Activated CD4-positive, alpha-beta T cell treated with anti-CD3 and anti-CD28 coated beads, Interleukin-2, amount 50 U/mL, for 4 hours (primary cell): ENCODE measurements at places on chromosomes 6 and 20.

DNA sequence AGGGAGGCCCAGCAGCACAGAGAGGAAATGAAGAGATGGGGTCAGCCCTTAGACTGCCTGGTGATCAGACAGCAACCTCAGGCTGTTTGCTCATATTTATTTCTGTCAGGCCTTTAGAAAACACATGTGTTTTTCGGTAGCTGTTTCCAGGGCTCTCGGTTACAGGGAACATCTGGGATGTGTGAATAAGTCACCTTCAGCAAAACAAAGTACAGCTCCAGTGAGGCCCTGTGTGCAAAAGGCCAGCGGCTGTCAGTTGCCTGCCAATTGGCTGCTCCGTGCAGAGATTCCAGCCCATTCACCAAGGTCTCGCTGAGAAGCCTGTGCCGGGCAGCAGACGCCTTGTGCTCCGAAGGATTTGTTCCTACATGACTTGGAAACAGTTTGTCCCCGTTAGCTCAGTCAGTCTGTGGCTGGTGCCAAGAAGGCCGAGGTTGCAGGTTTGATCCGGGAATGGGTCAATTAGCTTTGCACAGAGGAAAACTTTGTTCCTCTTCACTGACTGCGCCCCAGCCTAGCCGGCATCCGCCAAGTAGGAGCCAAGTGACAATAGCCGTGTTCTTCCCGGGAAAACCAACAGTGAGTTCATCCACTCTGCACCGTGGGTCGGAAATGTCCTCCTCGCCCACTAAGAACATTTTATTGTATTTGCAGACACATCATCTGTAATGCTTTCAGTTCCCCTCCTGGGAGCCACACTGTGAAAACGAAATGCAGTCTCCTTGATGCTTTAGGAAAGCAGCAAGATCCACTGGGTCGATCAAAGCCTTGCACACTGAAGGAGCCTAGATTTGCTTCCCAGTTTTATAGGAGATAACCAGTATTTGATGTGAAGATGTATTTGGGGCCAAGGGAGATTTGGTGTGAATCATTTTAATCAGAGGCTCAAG lies 315.4 kb upstream of the CDYL start:
- DNase-seq, result no peak

- DNase-seq, result no peak
These were observed 84.7 kb downstream of the F13A1 start for GRCh38 chr6:6235786-6236185.

- DNase-seq, result no peak
These were observed 74.6 kb downstream of the RPP40 start for GRCh38 chr6:4929097-4929718.

GRCh38 chr20:39576771-39577170 lies 614.6 kb downstream of the DHX35 start:
- no peak for DNase-seq

DNA sequence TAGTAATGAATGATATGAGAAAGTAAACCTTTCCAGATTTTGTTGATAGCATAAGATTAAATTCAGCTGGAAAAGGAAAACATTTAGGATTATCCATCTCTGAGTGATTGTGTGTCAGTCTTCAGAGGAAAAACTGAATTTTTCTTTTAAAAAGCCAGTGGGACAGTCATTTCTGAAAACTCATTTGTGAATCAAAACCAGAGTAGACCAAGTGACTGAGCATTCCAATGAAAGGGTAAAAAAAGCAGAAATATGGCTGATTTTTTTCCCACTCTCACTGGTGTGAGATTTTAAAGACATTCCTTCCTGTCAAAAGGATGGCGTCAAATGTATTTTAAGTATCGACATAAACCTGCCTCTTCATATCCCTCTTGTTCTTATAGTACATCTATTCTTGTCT lies 214.0 kb downstream of the GMPR start:
- DNase-seq, result no peak

DNA sequence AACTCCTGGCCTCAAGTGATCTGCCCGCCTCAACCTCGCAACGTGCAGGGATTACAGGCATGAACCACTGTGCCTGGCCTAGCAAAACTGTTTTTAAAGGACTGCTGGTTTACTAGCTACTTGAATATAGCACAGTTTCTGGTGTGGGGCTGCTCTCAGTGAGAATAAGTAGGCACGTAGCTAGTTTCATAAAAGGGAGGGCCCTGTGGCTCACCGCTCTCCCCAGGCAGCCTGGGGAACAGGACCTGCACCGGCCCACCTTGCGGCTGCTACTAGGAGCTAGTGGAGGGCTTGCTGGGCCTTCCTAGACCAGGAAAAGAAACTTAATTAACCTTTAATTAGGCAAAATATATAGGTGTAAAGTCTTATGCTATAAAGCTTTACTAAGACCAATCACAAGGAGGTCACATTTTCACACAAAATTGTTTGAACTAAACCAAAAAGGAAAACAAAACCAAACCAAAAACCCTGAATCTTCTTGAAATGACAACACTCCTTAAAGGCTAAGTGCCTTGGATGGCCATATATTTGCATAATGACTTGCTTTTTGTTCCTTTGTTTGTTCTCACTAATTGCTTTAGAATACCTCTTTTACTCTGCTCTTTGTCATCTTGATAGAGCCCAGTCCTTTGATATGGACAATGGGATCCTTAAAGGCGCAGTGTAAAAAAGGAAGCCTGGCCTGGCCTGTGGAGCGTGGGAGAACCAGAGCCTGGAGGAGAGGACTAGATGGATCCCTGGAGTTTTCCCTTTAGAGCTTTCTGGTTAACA lies 69.5 kb upstream of the SAMD5 start:
- no peak for DNase-seq

DNA sequence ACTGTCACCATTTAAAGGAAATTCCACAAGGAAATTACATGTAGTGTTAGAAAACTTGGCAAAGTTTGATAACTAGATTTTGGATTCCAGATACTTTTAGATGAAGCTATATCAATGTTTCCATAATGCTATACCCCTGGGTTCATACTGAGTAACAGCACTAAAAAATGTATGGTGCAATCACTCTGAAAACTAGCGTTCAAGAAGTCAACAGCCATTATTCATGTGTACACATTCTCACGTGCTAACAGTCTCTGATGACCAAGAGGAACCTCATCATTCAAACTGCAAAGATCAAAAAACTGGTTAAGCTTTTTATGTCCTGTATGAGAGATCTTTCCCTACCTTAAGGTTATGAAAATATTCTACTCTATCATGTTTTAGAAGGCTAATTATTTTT lies 197.6 kb downstream of the GMDS start:
- no peak for DNase-seq

DNA sequence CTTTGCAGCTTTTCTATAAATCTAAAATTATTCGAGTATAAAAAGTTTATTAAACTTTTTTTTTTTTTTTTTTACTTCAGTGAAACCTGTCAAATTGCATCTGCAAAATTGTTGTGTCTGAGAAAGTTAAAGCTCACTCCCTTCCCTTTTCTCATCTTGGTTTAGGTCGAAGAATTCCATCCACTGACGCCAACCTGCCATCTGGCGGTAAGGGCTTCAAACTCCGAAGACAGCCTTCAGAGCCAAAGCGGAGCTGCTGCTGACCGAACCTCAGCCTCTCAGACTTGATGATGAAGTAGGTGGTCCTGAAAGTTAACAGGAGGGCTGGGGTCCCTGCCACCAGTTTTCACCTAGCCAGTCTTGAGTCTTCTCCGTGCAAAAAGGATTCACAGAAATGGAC lies 29.6 kb upstream of the VAPB start:
- no peak for DNase-seq

DNA sequence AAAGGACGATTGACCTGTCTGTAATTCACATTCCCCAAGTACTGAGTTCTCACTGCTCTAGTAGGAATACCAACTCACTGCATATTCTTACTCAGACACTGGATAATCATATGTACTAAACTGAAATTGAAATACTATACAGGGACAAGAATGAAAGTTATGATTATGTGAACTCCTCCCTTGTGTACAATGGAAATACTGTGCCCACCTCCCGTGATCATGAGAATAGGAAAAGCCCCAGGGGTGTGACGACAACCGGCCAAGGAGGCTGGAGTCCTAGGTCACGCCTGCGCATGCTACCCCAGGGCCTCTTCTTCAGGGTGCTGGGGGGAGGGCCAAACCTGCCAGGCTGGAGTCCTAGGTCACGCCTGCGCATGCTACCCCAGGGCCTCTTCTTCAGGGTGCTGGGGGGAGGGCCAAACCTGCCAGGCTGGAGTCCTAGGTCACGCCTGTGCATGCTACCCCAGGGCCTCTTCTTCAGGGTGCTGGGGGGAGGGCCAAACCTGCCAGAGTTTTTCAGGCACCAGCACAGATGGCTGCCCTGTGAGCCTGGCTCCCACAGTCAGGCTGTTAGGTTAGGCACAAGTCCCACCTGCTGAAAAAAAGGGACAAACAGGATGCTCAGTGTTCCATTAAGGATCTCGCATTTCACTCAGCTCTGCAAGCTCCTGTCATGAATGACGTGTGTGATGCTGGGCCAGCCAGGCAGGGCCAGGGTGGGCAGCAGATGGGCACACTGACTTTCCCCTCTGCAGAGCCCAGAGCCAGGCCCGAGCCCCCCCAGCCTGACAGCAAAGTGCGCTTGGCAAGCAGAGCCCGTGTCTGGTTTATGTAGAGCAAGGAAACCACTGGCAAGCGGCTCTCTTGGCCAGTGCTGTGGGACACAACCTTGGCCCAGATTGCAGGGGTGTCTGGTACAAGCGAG lies 107.7 kb downstream of the FOXF2 start:
- no peak for DNase-seq

DNA sequence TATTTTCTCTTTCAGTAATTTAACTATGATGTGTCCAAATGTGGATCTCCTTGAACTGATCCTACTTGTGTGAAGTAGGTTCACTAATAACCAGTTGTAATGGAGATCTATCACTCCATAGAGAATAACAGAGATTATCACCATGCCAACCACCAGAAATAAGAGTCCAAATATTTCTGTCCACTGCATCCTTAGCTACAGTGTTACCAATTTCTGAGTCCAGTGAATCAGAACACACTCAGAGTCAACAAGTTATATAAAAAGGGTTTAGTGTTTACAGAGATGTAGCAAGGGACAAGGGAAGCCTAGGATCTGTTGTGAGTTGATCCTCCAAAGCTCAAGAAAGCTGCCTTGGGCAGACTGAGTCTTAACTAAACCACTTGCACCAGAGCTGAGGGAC lies 882.8 kb downstream of the TBC1D32 start:
- DNase-seq, result no peak

DNA sequence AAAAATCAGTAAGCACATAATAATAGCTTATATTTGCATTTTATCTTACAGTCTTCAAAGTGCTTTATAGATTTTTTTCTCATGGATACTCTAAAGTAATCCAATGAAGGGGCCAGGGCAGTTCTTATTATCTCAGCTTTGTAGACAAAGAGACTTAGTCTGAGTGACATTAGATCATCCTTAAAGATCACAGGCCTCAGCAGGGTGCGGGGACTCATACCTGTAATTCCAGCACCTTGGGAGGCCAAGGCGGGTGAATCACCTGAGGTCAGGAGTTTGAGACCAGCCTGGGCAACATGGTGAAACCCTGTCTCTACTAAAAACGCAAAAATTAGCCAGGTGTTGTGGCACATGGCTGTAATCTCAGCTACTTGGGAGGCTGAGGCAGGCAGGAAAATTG lies 14.5 kb downstream of the FERMT1 start:
- no peak for DNase-seq

GRCh38 chr6:162187168-162187935 lies 540.2 kb downstream of the PRKN start:
- DNase-seq, result no peak

DNA sequence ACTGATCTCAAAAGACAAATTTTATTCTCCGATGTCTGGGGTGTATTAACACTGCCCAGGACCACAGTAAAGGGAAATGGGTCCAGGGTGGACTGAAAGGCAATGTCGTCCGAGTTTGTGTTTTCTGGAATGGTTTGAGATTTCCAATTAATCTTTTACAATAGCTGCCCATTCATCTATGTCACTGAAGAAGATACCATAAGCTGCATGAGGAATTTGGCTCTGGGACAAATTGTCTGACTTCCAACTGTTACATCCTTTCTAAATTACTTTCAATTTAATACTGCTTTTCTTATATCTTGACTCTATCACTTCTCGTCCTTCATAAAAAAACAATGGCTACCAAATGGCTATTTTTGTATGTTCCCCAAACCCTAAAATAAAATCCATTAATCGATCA lies 130.7 kb upstream of the KCNK16 start:
- no peak for DNase-seq

GRCh38 chr6:83311231-83311630 lies 118.1 kb downstream of the RWDD2A start:
- DNase-seq, result no peak

- DNase-seq, result no peak
These were observed 15.1 kb upstream of the SNRPB start for GRCh38 chr20:2485661-2486060.

DNA sequence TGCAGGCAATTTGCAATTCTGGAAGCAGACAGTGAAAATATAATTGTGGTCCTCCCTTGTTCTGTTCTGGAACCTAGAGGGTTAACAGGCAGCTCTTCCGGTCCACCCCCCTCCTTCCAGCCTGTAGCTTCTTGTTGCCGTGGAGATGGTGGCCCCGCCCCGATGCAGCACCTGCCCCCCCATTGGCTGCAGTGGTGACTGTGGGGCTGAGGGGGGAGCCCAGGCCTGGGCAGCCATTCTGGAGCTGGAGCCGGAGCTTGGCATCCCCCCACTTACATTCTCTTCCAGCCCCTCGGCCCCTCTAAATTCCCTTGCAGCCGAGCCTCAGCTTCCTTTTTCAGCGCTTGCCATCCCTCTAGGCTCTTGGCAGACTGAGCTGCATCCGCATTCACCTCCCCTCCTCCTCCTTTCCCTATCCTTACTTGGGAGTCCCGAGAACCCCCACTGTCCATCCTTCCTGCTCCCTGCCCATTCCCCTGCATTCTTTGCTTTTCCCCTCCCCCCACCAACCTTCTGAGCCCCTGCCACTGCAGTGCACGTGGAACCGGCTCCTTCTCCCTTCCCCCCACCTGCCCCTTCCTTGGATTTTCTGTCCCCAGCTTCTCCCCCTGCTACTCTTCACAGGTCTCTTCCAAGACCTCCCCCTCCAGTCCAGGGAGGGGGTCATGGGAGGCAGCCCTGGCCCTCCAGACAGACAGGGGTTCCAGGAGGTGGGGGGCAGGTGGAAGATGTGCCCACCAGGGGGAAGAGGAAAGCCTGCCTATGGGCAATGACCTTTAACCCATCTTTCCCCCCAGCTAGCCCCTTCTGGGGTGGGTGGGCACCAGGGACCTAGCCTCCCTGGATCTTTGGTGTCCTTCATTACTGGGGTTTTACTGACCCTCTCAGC lies 11.4 kb downstream of the SYNGAP1 start:
- DNase-seq, result peak; percentile 71

GRCh38 chr6:16999491-17000436 lies 102.1 kb upstream of the STMND1 start:
- DNase-seq, result no peak
